Globus pallidus (tissue), 1 donor: ENCODE measurements at places on chromosomes 11 and 22.

- peak; percentile 5 for DNase-seq
Observed at GRCh38 chr11:22130462-22131053, 62.3 kb upstream of the ANO5 start.

DNA sequence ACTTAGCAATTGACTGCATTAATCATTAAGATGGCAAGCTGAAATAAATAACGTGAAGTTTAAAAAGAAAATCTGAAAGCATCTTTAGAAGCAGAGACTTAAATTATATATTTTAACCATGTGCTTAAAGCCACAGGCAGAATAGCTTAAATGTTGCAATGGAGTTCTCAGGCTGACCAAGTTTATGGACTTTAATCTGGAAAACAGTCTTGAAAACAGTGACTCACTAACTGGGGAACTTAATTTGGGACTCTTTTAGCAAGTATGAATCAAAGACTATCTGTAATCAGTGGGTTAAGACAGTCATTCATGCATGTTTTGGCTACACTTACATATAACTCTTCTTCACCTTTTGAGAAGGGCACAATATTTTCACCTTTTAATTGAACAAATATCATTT, 12.6 kb upstream of the GLYATL1 start:
- no peak for DNase-seq

DNA sequence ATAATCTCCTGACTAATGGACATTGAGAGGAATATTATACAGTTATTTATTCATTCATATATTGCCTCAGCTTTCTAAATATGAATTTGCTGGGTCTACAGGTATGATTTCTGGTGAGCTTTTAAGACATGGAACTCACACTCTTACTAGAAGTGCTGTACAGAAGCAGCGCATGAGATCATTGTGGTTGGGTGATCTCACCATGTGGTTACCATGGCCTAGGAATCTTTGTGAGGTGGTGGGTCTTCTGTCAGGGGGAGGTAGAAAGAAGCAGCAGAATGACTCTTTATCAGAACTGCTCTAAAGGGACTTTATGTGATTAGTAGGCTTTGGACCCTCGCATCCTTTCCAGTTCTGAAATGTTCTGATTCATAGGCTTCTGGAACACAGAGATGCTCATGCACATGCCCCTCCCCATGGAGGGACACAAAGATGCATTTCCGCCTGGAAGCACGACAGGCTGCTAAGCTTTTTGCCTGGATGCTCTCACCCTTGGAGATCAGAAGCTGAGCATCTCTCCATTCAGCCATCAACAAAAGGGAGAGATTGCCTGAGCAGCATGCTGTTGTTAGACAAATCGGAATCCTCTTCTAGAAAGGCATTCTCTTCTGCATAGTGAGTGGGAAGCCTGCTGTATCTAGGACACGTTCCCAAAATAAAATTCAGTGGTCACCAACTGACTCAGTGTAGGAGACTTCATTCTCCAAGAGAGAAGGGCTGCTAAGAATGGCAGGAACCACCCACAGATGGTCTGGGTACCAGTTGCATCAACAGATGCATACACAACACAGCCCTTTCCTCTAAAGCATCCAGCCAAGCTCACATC, 51.3 kb downstream of the KIRREL3 start:
- DNase-seq, result no peak

- DNase-seq, result no peak
Observed at GRCh38 chr11:100730266-100730665, 43.2 kb downstream of the ARHGAP42 start.

GRCh38 chr11:121081321-121081720, 19.7 kb upstream of the TECTA start:
- no peak for DNase-seq

- DNase-seq, result no peak
Observed at GRCh38 chr22:20420157-20420842, 17.3 kb downstream of the SCARF2 start.

GRCh38 chr11:8759634-8760033, 77.0 kb downstream of the RPL27A start:
- DNase-seq, result peak; percentile 23

DNA sequence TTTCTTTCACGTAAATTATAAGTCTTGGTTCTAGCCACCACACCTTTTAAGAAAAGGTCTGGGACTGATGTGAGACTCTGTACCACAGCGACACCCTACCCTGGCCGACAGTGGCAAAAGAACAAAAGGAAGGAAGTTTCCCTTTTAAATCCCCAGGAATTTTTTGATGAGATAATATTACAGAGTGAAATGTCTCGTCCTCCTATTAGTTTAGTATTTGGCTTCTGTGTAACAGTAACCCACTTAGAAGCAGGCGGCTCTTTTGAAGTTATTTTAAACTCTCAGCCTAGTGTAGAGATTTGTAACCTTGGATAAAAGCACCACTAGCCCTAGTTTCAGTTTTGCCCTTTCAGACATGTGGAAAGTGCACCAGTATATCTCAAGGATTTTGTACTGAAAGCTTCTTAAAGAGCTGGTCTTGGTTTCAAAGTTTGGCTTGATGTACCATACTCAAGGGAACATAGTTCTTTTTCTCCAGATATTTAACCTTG, 84.1 kb downstream of the C22orf31 start:
- DNase-seq, result no peak

- DNase-seq, result no peak
Observed at GRCh38 chr11:48005136-48005535, 24.8 kb downstream of the PTPRJ start.

- DNase-seq, result no peak
Observed at GRCh38 chr11:2898366-2899079, 12.9 kb upstream of the CDKN1C start.

GRCh38 chr11:86495351-86495750, 120.7 kb downstream of the CCDC81 start:
- DNase-seq, result no peak

GRCh38 chr11:14417617-14418374, 58.8 kb upstream of the RRAS2 start:
- DNase-seq, result peak; percentile 4
